ENCODE measurements at places on chromosomes 7 and 10.

- DNase-seq = no peak
Observed at GRCh38 chr10:6091630-6092029, 2.8 kb downstream of the RBM17 start.

GRCh38 chr10:56317603-56318002, 43.5 kb downstream of the ZWINT start:
- no peak for DNase-seq

DNA sequence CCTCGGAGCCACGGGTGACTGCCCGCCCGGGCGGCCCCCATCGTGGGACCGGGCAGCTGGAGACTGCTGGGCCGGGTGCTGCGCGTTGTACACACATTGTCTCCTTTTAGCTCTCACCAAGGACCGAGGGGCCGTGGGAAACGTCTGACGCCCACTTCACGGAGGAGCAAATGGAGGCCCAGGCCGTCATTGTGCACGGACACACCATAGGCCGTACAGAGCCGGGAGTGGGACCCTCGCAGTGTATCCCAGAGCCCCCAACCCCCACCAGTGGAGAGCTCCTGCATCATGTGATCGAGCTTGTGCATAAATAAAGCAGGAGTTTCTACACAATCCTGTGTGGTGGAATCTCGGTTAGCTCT, 722 bp downstream of the DENND10 start:
- no peak for DNase-seq

DNA sequence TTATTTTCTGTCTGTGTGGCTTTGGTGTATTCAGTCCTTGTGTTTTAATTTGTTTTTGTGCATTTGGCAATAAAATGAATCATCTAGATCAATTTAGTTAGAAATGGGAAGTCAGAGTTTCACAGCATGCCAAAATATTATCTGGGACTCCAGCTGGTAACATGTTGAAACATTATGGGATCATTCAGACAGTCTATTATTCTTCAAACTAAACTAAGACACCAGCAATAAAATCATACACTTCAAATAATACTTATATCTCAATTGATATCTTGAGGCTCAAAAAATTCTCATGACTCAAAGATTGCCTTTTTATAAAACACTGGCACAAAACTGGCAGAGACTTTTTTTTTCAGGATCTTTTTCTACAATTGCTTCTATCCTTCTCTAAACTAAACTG, 5.8 kb upstream of the RP9 start:
- DNase-seq = no peak

GRCh38 chr7:18126281-18126680, 98.6 kb upstream of the PRPS1L1 start:
- no peak for DNase-seq

DNA sequence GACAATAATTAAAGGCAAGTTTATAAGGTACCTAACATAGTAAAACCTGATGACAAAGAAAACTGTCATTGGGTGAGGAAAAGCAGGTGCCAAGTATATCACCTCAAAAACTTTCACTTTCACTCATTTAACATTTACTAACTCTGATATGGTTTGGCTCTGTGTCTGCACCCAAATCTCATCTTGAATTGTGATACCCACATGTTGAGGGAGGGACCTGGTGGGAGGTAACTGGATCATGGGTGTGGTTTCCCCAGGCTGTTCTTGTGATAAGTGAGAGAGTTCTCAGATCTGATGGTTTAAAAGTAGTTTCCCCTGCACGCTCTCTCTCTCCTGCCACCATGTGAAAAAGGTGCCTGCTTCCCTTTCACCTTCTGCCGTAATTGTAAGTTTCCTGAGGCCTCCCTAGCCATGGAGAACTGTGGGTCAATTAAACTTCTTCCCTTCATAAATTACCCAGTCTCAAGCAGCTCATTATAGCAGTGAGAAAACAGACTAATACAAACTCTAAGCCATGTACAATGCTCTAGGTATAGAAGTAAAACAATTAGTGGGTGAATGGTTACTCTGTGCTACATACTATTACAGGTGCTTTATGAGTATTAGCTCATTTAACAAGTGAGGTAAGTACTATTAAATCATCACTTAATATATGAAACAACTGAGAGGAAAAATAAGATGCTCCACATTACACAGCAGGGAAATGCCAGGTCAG, 199.0 kb downstream of the CHCHD3 start:
- DNase-seq = peak; percentile 13

GRCh38 chr7:96547371-96547811, 162.3 kb downstream of the SEM1 start:
- DNase-seq = no peak

GRCh38 chr7:20264623-20265022, 47.4 kb upstream of the MACC1 start:
- no peak for DNase-seq

DNA sequence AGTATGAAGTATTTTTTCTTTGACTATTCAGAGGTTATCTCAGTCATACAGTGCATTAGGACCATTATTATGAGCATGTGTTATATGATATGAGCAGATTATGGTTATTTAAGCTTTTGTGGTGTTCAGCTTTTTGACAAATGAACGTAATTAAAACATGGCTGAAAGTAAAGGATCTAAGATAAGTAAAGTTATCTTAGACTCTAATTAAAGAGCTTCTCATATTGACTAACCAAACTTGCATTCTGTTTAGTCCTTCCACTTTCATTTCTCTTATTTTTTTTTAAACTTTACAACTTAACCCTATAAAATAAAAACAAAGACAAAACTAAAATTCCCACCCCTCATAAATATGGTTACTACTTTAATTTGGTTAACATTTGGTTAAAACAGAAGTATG, 6.9 kb upstream of the GPR85 start:
- no peak for DNase-seq

GRCh38 chr10:97916586-97916985, 66.9 kb downstream of the GOLGA7B start:
- no peak for DNase-seq
